ENCODE measurements at places on chromosomes 16 and 17.

GRCh38 chr17:61318684-61319098, 81.0 kb upstream of the TBX2 start:
- no peak for DNase-seq

- DNase-seq: no peak
Observed at GRCh38 chr16:1992704-1993317, 3.0 kb downstream of the SYNGR3 start.

- DNase-seq: no peak
Observed at GRCh38 chr17:79152110-79152509, 77.5 kb downstream of the ENGASE start.

- DNase-seq: no peak
Observed at GRCh38 chr17:68737761-68738443, 136.7 kb upstream of the FAM20A start.

- DNase-seq: no peak
Observed at GRCh38 chr16:85202051-85202601, 89.9 kb upstream of the CIBAR2 start.

DNA sequence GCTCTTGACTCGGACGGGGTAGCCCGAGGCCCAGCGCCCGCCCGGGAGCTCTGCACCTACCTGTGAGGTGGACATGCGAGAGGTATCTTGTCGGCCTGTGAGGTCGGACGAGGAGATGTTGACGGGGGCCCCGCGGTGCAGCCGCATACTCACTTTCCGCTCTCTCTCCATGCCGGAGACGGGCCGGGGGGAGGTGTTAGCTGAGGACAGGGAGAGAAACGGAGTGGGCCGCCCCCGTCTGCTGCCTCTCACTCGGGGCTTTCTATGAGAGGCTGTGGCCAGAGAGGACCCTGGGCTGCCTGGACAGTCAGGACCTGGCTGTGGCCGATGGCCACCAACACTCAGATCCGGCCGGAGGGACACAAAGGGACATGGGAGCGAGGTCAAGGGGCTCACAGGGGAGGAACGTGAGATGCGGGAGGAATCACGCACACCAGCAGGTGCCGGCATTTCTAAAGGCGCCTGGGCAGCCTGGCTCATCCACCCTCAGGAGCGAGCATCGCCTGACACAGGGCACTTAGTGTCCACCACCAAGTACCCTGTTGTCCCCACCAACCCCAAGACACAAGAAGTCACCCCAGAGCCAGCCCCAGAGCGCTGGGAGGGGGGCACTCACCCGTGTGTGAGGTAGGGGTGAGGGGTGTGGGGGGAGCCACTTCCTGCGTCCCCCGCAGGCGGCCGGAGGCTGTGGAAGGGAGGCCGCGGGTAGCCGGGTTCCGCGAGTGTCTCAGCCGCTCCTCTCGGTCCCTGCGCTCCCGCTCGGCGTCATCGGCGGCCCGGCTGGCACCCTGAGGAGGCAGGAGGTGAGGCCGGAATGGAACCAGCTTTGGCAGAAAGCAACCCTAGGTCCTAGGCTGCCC, 20.2 kb downstream of the SLC16A3 start:
- DNase-seq: no peak

GRCh38 chr17:49522357-49522890, 27.3 kb downstream of the NGFR start:
- DNase-seq: no peak

DNA sequence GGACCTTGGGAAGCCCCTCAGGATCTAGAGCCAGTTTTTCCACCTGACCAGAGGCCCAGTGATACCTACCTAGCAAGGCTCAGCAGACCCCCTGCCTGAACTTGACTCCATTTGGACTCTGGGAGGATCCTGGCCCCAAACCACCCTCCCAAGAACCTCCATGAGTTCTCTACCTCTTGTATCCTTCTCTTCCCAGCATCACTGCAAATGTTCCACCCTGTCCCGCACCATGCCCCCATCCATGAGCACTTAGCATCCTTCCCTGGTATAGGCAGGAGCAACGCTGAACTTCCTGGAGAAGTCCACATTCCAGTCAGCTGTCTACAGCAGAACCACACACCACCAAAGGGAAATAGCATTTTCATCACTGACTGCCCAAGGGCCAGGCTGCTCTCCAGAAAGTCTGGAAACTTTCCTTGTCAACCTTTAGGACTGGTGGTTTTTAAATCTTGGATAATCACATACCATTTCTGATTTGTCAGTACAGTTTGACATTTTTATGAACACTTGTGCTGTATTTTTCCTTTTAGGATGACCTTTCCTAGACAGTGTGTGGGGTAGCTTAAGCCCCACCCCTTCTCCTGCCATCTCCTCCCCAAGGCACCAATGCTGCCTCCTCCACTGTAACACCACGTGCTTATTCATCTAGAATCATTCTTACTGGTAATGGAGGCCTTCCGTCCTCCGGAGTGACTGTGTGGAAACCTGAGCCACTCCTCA, 13.9 kb downstream of the EIF4A3 start:
- DNase-seq: no peak

- DNase-seq: no peak
Observed at GRCh38 chr16:51755039-51755501, 604.0 kb upstream of the SALL1 start.

DNA sequence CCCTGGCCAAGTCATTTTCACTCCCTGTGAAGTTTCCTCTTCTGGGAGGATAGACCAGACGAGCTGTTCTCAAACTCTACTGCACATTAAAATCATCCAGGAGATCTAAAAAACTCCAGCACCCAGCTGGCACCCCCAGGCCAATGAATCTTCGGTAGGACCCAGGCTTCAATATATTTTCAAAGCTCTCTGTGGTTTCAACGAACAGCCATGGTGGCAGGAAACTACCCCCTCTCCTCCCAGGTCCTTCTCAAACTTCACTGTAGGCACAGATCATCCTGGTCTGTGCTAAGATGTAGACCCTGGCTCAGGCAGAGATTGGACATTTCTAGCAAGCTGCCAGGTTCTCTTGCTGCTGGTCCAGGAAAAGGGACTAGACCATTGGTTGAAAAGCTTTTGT, 38.7 kb upstream of the GRIN2A start:
- no peak for DNase-seq

- no peak for DNase-seq
Observed at GRCh38 chr17:56838687-56839086, 4.7 kb downstream of the DGKE start.

- no peak for DNase-seq
Observed at GRCh38 chr17:45907750-45908395, 13.5 kb downstream of the MAPT start.

- DNase-seq: no peak
Observed at GRCh38 chr17:35548978-35549377, 11.5 kb upstream of the SLFN12L start.

- no peak for DNase-seq
Observed at GRCh38 chr17:70107441-70107840, 32.4 kb downstream of the KCNJ16 start.

DNA sequence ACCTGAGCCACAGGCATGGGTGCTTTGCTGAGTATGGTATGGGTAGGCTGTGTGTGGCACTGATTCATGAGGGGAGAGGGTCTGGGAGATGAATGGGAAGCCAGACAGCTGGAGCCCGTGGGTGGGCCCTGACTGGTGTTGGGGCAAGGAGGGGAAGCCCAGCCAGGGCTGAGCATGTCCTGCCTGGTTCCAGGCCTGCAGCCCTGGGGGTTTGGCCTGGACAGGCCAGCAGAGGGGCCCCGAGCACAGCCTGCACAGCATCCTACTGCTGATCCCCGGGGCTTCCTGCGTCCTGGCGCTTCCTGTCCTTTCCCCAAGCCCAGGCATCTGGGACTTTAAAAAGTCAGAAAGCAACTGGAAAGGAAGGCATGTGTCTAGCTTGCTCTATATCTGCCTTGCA, 4.6 kb upstream of the MVD start:
- DNase-seq: no peak

- DNase-seq: no peak
Observed at GRCh38 chr16:88672776-88673175, 9.9 kb upstream of the MVD start.

DNA sequence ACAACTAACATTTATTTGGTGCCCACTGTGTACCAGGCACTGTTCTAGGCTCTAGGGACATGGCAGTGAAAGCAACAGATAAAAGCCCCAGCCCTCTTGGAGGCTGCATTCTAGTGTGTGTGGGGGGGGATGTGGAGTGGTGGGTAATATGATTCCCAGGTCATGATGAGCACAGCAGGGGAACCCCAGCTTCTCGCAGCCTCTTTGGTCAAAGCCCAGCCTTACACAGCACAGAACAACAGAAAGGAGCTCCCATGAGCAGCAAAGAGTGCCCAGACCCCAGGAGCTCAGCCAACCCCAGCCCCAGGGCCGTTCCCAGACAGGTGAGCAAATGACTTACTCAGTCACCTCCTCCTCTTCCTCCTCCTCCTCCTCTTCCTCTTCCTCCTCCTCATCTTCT, 21.9 kb downstream of the CNGB1 start:
- DNase-seq: no peak

GRCh38 chr16:20774703-20775362, 11.0 kb downstream of the ACSM3 start:
- DNase-seq: peak; percentile 51

DNA sequence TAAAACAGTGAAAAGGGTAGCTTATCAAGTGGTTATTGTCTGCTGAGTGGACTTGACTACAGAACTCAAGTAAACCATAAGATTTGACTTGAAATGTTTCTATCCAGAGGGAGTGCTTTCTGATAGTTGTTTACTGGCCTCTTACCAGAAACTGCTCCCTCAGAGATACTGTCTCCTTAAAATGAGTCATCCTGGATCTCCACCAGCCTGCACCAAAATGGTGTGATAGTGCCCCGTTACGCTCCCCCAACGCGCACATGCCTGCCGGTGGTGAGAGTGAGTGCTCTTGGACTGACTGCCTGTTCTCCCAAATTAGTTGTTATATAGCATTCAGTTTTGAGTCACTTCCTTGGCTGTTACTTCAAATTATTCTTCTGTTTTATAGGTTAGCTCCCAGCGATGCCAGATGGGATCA, 22.9 kb downstream of the PRCD start:
- no peak for DNase-seq

Measured in CD4-positive, alpha-beta T cell treated with Interleukin-2 at 100 ng/mL for 4 hours (primary cell).